IPS DF 19.7 (cell line): ENCODE measurements at places on chromosomes 1 and 21.

DNA sequence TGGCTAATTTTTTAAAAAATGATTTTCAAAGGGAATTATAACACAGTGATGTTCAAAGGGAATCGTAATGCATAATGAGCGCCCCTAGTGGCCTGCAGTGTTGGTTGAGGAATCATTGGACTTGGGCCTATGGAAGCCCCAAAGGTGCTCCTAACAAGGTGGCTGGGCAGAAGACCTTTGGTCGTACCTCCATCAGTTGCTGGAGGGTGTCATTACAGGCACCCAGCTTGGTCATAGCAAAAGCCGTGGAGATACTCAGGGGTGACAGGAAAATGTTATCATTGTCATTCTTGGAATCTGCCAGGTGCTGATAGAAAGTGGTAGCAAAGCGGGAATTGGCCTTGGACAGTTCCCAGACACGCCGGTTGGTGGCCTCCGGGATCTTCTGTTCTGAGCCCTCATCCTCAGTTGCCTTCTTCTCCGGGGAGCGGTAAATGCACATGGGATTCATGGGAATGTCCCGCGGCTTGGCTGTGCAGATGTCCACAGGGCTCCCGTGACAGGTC is 2.7 kb downstream of the SERPINC1 start:
- DNase-seq = no peak

DNA sequence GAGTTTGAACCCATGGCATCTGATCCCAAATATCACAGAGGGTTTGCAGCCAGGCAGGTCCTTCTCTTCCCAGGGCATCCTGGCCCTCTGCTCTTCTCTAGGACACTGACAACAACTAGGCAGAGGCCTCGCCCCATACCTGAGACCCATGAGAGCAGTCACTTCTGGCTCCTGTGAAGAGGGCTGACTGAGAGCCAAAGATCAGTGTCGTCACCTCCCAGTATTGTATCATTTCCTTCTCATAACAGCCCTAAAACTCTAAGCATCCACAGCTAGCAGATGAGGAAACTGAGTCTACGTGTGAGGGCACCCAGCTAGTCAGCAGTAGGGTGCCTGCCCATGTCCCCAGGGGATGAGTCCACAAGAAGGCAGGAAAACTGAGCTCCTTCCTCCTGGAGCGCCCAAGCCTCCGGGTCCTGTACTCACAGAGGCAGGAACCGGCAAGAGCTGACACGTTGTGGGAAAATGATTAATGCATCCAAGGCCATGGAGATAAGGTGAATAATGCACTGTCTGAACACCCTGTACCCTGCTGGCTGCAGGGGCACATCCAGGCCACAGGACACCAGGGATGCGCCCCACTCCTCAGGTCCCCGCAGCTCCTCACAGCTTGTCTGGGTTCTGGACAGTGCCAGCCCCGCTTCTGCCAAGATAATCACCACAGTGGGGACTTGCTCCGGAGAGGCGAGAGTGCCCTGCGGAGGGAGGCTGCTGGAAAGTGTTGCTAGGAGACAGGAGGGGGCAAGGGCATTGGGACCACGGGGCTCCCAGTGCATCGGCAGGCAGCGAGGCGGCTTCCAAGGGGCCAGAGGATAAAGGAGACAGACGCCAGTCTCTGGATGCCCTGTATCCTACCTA is 340.0 kb downstream of the NPHP4 start:
- DNase-seq = no peak

DNA sequence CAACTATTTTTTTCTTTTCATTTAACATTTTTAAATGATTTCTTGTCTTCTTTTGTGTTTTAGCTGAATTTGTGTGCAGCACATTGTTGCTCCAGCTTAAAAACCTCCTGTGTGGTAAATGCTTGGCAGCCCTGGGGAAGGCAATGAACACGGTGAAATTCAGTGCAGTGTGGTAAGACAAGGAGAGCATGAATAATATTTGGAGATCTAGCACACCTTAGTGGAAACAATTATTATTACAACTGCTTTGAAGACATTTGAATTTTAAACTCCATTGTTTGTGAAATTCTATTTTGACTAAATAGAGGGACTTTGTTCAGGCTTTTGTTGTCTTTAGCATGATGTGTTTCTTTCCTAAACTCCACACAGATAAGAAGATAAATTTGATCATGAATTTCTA is 242.6 kb upstream of the CXADR start:
- no peak for DNase-seq

DNA sequence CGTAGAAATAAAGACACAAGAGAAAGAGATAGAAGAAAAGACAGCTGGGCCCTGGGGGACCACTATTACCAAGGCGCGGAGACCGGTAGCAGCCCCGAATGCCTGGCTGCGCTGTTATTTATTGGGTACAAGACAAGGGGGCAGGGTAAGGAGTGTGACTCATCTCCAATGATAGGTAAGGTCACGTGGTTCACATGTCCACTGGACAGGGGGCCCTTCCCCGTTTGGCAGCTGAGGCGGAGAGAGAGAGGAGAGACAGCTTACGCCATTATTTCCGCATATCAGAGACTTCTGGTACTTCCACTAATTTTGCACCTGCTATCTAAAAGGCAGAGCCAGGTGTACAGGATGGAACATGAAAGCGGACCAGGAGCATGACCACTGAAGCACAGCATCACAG is 4.1 kb upstream of the TPRG1L start:
- no peak for DNase-seq

DNA sequence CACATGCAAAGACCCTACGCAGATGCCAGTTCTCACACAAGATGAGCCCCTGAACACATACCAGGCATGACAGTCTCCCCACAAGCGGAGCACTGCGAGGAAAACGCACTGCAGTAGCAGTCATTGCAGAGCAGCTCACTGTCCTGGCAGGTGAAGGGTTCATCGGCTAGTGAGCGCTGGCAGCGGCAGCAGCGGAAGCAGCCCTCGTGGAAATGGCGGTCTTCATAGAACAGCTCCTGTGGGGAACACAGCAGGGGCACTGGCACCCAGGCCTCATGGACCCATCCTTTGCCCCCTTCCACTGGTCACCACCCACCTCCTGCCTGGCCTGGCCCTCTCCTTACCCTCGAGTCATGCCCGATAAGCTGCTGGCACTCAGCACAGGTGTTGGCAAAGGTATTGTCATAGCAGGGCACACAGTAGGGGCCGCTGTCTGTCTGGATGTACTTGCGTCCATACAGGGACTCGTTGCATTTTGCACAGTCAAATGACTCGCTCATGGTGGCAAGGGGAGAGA is 6.3 kb downstream of the FHL3 start:
- no peak for DNase-seq

DNA sequence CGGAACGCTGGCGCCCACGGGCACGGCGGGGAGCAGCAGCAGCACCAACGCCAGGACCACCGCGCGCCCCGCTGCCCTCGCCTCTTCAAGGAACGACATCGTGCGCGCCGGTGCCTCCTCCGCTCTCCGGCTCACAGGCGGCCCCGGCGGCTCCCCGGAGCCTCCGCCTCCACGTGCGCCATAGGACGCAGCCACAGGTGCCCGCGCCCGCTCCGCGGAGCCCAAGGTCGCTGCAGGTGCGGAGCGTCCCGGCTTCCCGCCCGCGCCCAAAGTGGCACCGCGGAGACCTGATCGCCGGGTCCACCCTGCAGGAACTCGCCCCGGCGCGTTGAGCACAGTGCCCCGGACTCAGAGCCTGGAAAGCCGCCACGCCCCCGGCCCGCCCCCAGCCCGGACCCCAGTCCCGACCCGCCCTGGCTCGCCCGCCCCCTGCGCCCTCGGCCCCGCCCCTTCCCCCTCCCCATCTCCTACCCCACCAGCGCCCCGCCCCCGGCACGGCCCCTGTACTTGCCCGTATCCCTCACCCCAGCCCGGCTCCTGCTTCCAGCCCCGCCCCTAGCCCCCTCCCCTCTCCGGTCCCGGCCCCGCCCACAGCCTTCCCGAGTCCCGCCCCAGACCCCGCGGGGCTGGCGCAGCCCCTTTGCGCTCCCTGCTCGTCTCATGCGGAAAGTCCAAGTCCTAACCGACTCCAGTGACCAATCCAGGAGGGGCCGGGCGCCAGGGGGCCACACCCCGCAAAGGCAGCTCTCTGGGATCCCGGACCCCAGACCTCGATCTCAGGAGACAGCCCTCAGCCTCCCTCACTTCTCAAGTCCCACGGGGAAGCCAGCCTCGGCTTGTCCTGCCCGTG is at the start of gene MEGF6:
Gene MEGF6, minus strand, starts transcription at position 339 of the 850 bp plus-strand sequence. Its CDS starts 240 bp downstream, at position 99.
- DNase-seq = no peak

- no peak for DNase-seq
Observed at GRCh38 chr1:160605792-160606479, 26.6 kb upstream of the CD84 start.

DNA sequence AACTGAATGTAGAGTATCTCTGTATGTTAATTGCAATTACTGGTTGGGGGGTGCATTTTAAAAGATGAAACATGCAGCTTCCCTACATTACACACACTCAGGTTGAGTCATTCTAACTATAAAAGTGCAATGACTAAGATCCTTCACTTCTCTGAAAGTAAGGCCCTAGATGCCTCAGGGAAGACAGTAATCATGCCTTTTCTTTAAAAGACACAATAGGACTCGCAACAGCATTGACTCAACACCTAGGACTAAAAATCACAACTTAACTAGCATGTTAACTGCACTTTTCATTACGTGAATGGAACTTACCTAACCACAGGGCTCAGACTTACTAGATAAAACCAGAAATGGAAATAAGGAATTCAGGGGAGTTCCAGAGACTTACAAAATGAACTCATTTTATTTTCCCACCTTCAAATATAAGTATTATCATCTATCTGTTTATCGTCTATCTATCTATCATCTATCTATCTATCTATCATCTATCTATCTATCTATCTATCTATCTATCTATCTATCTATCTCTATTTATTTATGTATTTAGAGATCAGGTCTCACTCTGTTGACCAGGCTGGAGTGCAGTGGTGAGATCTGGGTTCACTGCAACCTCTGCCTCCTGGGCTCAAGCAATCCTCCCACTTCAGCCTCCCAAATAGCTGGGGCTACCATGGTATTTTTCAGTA is 47.8 kb downstream of the CHML start:
- no peak for DNase-seq
